ENCODE measurements at places on chromosomes 2 and 18. TPM values are rescaled to one million over a fixed set of nuclear protein-coding genes. Genes with fewer than 3 reads are reported as not detected.

GRCh38 chr18:64403784-64404503 lies 255.1 kb upstream of the LINC00305 start:
- DNase-seq: no peak

- no peak for DNase-seq
Measured at GRCh38 chr18:46509530-46509929, 147.5 kb downstream of the LOXHD1 start.

- no peak for DNase-seq
Measured at GRCh38 chr2:142672698-142673097, 204.8 kb upstream of the KYNU start.

GRCh38 chr2:118309946-118310680 lies 221.8 kb downstream of the INSIG2 start:
- DNase-seq: peak; percentile 79

DNA sequence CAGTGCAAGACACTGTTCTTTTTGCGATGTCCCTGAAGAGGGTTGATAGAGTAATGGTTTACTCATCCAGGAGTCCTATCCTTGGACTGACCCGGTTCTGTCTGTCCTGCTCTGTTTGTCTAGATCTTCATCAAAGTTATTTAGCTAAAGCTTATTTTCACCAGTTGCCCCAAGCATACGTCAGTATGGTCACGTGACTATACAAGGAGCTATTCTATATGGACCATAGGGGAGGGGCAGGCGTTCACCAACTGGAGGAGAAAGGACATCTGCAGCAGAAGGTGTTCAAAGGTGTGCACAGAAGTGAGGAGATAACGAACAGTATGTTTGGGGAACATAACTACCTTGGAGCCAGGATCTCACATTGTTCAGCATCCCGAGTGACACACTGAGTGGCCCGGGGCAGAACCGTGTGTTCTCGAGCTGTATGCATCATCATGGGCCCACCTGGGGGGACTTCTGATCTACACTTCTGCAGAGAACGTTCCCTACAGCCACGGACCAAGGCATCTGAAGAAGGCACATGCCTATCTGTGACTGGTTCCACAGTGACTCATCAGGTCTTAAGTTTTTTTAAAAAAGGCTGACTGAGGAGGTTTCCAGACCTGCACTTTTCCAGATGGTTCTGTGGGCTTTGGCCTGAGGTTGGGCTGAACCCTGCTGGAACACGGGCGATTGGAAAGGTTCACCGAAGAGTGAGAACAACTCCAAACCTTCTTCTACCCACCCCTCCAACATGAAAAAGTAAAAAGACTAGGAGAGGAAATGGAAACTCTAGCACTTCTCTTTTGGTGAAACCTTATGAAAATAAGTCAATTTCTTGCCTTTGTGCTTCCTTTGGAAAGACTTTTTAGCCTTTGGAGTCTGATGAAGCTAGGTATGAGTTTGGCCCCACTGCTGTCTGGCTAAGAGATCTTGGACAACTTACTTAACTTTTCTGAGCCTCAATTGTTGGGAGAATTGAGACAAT lies 68.6 kb upstream of the YWHAQ start:
- no peak for DNase-seq

- DNase-seq: peak; percentile 96
Measured at GRCh38 chr2:239035361-239035814, 187.5 kb downstream of the TWIST2 start.

Gene B4GALT6
- total RNA-seq: 37.9 TPM

DNA sequence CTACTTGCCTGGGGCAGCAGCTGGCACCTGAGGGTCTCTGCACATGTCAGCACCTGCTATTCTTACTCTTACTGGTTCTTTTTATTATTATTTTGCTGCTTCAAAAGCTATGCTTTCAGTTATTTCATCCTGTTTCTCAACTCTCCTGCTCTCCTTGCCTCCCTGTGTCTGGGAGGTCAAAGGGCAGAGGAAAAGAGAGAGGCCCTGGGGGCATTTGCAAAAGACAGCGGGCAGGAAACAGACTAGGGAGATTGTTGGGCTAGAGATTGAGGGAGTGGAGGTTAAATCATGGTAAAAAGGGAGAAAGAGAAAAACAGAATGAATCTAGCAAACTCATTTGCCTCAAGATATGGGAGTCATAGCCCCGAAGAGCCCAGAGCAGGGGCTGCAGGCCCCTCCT lies 21.1 kb upstream of the RPL31 start:
- no peak for DNase-seq

GRCh38 chr2:43239981-43240765 lies 13.8 kb upstream of the ZFP36L2 start:
- no peak for DNase-seq

DNA sequence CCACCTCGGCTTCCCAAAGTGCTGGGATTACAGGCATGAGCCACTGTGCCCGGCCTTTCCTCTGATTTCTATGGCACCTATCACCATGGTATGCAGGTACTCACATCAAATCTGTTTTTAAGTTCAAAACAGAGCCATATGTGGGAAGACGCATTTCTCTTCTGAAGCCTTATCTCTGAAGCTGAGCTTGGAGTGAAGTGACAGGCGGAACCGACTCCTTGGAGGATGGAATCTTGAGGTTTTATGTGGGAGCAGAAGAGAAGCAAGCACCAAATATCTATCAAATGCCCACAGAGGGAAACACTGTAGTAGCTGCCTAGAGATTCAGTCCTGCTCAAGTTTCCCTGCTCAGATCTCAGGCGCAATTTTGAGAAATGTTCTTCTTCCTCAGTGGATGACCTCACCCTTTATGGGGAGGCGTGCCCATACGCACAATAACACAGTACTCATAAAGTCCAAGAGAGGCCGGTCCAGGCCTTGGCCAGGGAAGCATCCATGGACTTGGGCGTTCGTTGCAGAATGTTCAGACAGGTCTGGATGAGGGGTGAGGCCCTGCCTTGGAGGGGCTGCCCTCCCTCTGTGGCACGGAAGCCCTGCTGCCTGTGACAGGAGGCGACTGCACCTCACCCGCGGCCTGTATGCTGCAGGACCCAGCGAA lies 67.9 kb downstream of the HNRNPLL start:
- no peak for DNase-seq

DNA sequence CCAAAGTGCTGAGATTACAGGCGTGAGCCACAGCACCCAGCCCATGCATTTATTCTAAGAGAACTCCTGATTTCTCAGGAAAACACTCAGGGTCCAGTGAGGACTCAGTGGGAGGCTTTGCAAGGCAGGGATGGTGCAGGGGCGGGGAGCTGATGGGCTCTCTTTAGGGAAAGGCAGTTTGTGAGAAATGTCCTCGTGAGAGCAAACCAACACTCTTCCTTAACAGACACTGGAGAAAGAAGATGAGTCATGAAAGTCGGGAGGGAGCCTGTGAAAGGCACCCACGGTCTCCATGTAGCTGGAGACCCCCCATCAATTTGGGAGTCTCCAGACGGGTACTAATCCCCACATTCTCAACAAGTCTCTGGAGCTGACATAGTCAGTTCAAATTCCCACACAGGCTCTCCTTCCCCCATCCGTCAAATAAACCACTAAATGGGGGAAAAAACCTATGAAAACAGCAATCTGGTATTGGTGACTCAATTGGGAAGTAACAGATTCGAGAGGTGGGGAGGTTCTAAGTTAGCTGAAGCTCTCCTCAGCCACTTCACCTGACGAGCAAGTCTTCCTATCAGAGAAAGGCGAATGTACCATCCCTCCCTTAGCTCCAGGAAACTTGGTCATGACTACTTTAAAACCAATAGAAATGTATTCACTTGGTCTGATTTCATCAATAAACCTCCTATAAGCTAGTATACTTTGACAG lies 11.0 kb upstream of the CREG2 start:
- no peak for DNase-seq

DNA sequence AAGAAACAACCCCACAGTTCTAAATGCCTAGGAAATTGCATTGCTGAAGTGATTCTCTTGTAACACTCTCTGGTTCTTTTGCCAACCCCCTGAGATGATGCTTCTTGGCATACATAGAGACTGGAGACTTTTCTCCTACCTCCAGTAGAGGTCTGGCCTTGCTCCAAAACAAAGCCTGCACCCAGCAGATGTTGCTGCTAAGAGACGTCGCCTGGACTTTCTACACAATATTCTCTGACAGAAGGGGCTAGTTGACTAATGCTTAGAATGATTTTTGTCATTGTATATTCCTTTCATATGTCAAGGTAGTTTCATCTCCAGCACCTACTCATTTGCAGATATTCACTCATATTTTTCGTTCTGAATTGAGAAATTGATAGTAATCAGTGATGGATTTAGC lies 24.6 kb downstream of the SOWAHC start:
- DNase-seq: no peak

Gene SLC4A5
- total RNA-seq: 0.86 TPM

- DNase-seq: no peak
Measured at GRCh38 chr2:112995346-112995920, 9.8 kb upstream of the IL36A start.

DNA sequence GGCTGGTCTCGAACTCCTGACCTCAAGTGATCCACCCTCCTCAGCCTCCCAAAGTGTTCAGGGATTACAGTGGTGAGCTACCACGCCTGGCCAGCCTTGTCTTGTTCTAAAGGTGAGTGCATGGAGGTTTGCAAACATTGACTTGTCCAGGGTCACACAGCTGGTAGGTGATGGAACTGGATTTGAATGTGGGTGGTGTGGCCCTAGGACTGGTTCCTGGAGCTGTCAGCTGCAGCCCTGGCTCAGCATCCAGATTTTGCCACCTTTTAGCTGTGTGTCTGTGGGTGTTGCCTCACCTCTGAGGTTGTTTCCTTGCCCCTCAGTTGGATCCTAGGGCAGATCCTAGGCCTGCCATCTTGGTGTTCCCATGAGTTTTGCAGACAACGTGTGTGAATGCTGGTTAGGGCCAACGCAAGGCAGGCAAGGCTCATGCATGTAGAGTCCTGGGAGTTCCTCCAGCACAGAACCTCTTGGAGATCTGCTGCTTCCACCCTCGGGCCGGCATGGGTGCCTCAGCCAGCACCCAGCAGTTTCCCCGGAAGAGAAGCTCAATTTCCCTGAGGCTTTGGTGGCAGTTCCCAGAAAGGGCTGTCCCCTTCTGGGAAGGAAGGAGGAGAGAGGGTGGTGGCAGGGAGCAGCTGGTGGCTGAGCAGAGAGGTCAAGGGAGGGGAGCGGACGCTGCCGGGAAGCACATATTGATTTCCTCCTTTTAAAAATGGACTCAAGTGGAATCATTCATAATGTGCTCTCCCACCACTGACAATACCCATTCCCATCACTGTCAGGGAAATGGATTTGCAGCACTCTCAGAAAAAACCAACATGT lies 127.6 kb upstream of the HS6ST1 start:
- peak; percentile 23 for DNase-seq

- DNase-seq: no peak
Measured at GRCh38 chr18:52431683-52432082, 91.7 kb downstream of the DCC start.

Gene CRYGD
- 0.98 TPM for total RNA-seq

- DNase-seq: no peak
Measured at GRCh38 chr2:233353769-233354499, at the start of gene DGKD. Gene DGKD, plus strand, starts transcription at chr2:233354494. Its CDS starts 25 bp downstream, at chr2:233354519.
